Choroid plexus epithelial cell (primary cell): ENCODE measurements at places on chromosomes 4 and X.

GRCh38 chr4:5991405-5991804 lies 26.8 kb downstream of the C4orf50 start:
- no peak for DNase-seq

- DNase-seq: no peak
These were observed 116.3 kb downstream of the GALNTL6 start for GRCh38 chr4:171929477-171929876.

DNA sequence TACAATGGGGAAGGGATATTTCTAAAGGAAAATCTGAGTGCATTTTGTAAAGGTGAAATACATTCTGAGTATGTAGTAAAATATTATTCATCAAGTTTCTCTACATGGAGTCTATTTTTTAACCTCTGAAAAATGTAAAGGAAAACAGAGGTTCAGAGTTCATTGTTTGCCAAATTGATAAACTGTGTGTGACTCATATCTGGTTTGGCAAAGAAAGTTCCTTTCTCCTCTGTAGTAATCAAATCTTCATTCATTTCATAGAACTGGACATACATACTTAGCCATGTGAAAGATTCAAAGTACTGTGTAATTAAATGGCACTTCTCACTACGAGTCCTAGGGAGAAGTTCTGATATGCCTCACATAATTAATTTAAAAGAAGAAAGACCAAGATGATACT lies 61.6 kb downstream of the HPGD start:
- peak; percentile 48 for DNase-seq

DNA sequence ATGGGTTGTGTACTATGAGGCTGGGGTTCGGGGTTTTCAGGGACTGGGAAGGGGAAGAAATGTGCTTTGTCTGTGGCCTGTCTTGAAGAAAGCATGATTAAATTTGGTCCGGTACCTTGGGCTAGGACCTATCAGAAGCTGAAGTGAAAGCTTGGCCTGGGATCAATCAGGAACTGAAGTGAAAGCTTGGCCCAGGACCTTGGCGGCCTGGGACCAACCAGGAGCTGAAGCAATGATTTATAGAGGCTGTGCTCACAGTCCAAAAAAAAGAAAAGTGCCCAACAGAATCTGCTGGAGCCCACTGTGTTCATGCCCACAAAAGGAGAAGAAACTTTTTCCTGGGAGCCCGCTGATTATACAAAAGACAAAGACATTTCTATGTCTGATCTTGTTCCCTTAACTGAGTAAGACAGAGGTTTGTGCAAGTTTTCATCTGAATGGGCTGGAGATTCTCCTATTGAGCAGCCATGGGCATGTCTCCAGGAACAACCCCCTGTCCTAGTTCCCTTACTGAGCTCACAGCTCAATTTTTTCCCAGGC lies 1427.9 kb downstream of the FAM133A start:
- DNase-seq: no peak

DNA sequence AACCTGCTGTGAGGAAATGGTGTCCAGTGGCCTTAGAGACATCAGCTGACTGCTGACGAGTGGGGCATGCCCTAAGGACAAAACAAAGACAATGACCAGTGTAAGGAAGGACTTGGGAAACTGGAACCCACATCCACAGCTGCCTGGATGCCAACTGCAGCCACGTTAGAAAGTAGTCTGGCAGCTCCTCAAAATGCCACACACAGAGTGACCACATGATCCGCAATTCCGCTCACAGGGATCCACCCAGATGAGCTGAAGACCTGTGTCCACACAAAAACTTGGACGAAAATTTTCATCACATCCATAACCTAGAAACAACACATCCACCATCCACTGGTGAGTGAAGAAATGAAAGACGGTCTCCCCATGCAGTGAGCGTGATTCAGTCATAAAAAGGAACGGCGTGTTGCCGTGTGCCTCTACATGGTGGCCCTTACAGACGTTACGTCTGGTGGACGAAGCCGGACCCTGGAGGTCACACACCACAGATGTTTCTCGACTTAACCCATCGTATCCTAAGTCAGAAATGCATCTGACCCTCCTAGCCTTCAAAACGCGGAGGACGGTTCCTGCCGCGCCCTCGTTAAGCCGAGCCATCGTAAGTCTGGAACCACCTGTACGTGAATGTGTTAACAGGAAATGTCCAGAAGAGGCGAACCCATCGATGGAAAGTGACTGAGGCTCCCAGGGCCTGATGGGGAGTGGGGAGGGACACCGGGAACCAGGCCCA lies 40.6 kb upstream of the MXD4 start:
- DNase-seq: no peak
